Activated naive CD8-positive, alpha-beta T cell treated with anti-CD3 and anti-CD28 coated beads for 36 hours (primary cell): ENCODE measurements at places on chromosomes 2 and 18. TPM values are rescaled to one million over a fixed set of nuclear protein-coding genes. Genes with fewer than 3 reads are reported as not detected.

Gene PDE6D
- 23.6 TPM for total RNA-seq

Gene TACR1
- not detected for total RNA-seq

Gene LIMS4
- total RNA-seq, result 0.48 TPM

Gene FIGN
- total RNA-seq, result not detected

Gene CYB5A
- 51.5 TPM for total RNA-seq

Gene AQP12A
- not detected for total RNA-seq

Gene CLEC4F
- total RNA-seq, result not detected

Gene EVX2
- not detected for total RNA-seq

Gene COL4A4
- total RNA-seq, result not detected

- DNase-seq, result no peak
These were observed 37.8 kb downstream of the RDH14 start for GRCh38 chr2:18522484-18523146.

DNA sequence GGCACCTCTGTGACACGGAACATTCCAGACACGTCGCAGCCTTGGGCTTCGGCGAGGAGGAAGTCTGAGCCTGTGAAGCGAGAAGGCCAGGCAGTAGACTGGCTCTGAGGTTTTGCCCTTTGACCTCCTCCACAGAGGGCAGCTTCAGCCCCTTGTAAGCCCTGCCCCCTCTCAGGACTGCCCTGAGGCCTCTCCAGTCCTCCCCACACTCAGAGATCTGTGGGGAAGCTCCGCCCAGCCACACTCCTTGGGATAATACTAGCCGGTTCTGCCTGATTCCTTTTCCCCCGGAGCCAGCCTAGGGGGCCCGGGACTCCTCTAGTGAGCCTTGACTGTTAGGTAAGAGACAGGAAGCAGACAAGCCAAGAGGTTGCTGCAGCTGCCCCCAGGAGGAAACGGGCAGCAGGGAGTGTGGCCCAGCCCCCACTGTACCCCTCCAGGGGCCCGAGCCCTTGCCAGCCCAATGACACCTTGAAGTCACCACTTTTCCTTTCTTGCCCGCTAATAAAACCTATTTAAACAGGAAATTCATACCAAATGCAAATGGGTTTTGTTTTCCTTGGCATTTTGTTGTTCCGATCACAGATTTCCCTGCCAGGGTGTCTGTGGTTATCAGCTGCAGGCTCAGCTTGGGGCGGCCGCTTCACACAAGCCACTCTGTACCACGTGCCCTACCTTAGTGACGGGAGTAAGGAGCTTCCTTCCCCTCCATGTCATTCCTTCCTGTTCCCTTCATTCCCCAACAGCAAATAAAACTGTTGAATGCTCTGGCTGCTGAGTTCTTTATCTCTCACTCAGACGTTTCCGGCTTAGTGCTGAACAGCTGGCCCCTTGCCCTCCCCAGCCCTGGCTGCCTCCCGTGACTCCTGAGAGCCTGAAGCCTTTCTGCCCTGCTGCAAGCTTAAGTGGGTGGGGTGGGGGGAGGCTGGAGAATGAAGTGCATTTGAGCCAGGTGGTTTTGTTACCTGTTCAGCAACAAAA is 124.7 kb downstream of the CABLES1 start:
- peak; percentile 25 for DNase-seq

DNA sequence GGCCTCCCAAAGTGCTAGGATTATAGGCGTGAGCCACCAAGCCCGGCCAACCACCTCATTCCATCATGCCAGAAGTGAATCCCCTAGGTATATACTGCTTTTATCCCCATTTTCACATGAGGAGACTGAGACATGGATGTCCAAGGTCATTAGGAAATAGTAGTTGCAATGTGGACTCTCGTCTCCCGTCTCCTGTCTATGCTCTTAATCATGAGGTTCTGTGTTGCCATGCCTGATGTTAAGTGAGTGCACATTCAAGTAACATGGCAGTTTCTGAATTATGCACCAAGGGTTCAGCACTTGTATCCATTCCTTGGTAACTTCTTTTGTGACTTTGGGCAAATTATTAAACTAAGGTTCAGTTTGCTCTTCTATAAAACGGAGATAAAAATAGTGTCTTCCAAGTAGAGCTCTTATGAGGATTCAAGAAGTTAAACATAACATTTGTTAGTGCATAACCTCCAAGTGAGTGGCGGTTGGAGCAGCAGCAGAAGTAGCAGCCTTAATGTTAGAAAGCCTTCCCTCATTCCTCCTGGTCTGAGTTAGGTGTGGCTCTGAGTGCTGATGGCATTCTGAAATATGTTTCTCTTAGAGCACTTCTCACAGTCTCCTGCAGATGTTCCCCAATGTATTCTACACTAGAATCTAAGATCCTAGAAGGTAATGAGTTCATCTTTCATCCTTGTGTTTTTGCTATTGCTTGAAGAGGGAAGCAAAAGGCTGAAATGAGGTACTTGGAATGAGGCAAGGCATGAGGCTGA is 21.9 kb downstream of the SOCS6 start:
- DNase-seq, result no peak

GRCh38 chr18:48540251-48541025 is 1.6 kb downstream of the CTIF start:
- peak; percentile 48 for DNase-seq

DNA sequence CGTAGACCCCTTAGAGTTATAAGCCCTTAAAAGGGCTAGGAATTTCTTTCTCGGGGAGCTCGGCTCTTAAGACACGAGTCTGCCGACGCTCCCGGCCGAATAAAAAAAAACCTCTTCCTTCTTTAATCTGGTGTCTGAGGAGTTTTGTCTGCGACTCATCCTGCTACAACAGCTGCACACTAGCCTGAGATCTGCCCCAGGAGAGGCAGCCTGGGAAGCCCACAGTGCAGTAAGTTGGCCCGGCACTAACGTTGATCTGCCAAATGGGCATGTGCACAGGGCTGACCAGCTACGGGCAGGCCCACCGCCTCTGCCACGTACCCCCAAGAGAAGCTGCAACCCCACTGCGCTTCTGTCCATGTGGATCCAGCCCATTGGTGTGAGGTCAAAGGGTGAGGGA is 8.4 kb upstream of the LIMS2 start:
- DNase-seq, result no peak

- no peak for DNase-seq
These were observed 5.3 kb upstream of the FOSL2 start for GRCh38 chr2:28387082-28387960.

DNA sequence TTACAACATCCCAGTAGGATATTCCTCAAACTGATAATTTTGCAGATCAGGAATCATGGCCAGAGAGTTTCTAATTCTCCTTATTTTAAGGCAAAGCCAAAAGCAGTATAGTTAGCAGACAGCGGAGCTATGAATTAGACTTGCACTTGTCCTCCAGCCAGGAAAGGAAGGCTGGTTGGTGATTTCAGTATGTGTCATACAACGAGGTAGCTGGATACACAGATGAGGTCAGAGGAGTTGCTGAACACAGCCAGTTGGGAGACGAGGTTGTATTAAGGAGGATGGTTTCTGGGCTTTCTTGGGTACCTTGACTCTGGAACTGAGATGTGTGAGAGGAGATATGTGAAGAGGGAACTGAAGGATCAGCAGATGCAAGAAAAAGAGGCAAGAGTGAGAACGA is 185.2 kb downstream of the SOX11 start:
- DNase-seq, result no peak

DNA sequence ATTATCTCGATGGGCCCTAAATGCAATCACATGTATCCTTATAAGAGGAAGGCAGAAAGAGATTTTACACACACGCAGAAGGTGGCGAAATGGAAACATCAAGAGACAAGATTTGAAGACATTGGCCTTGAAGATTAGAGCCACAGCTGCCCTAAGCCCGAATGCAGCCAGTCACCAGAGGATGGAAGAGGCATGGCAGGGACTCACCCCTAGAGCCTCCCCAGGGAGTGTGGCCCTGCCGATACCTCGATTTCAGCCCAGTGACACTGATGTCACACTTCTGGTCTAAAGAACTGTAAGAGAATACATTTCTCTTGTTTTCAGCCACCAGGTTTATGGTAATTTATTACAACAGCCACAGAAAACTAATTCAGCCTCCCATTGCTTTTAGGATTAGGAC is 17.4 kb downstream of the TTC39C start:
- DNase-seq, result no peak

- no peak for DNase-seq
These were observed 67.0 kb downstream of the GALR1 start for GRCh38 chr18:77316641-77317040.

- DNase-seq, result no peak
These were observed 202.8 kb downstream of the STK39 start for GRCh38 chr2:168044579-168044978.

DNA sequence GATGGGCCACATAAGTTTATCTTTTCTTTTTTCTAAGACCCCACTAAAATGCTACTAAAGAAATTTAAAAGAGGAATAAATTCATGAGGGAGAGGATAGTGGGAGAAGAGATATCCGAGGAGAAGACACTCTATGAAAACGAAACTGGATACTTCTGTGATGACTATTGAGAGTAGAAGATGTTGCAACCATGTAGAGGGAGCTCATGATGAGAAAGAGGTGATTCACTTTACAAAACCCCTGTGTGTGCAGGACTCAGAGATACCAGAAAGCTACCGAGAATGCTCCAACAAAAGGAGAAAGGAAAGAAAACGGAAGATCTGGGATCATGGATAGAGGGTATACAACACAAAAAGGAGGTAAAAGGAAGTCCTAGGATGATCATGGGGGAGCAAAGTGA is 34.9 kb downstream of the SLC38A11 start:
- DNase-seq, result no peak

DNA sequence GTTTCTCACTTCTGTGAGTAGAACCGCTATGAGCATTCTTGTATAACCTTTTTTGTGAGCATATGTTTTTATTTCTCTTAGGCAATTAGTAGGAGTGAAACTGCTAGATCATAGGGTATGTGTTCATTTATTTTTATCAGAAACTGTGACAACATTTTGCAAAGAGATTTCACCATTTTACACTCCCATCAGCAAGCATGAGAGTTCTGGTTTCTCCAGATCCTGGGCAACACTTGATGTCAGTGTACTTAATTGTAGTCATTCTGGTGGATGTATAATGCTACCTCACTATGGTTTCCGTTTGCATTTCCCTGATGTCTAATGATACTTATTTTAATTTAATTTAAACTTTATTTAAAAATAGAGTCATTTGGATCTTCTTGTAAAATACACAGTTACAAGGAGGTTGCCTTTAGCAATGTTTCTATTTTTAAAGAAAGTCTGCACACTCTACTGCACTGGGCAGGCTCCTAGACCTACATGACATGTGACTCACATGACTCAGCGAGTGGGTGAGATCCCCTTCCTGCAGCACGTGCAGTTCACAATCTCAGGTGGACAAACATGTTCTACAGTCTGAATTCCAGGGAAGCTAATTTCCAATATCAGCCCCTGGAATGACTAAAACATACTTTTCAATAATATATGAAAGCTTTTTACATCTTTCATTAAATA is 127.0 kb upstream of the BCL2L11 start:
- no peak for DNase-seq

DNA sequence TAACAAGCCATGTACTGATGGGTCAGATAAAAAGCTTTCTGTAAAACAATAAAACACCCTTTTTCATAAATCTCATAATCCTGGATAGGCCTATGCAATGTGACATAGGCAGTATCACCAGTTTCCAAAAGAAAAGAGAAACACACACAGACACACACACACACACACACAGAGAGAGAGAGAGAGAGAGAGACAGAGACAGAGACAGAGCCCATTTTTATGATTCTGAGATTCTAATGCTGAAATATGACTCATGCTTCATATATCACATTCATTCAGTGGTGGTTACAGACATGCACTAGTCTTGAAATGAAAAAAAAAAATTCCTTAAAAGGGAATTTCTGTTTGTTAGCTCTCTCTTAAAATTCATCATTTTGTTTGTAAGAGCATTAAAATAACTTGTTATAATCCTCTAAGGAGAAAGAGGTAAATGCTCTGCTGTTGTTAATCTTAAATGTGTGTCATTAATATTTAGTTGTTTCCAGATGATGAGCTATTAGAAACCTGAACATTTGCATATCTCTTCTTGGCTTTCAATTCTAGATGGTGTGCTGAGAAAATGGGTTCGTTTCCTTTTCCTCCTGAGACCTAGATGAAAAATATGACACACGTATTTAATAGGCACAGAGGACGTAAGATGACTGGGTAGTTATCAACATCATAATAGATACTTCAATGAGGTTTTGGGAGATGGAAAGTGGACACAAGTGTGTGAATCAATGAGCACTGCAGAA is 1598.7 kb upstream of the ACVR2A start:
- DNase-seq, result no peak

DNA sequence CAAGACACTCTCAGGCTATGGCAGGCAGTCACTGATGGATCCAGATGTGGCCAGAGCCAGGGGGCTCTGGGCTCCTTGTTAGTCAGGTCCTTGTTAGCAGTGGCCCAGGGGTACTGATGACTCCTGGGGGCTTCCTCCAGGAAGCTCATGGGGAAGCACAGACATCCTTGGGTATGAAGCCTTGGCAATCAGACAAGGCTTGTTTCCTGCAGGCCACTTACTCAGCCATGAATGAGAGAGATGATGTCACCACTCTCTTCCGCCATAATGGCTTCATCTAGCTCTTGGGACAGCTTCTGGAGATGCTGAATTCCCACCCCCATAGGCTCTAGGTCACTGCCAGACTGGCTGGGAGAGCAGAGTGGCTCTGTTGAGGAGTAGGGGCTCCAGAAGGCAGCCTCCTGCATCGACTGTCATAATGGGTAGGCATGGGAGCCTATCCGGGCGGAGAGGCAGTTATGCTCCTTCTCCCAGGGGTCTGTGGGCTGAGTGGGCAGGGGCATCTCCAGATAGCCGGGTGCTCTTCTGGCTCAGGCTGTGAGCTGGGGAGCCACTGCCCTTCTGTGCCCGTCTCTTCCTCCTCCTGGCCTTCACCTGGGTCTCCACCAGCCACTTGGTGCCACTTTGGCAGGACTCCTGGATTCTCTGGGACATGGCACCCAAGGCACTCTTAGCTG is 40.2 kb upstream of the BMPR2 start:
- DNase-seq, result no peak

- no peak for DNase-seq
These were observed 296.8 kb upstream of the SPRED2 start for GRCh38 chr2:65729246-65729645.

GRCh38 chr2:204207866-204208265 is 271.3 kb downstream of the ICOS start:
- DNase-seq, result no peak

- DNase-seq, result no peak
These were observed 247.1 kb upstream of the SALL3 start for GRCh38 chr18:78732273-78733210.

- no peak for DNase-seq
These were observed 48.2 kb downstream of the COL4A4 start for GRCh38 chr2:227115761-227116160.

DNA sequence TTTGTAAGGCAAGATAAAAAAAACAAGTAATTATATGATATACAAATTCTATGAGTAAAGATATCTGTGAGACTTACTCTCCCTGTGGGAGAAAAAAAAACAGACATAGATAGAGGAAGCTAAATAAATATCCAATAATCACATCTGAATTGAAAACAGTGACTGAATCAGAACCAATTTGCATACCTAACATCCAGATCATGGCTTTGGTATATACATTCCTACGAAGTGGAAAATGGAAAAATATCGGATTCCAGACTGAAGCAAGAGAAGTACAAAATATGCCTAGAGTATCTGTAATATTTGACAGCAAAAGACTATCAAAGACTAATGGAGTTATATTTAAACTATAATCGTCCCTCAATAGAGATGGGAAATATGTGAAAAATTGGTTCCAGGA is 1108.1 kb upstream of the CHAC2 start:
- DNase-seq, result no peak
